Ovary (tissue), 10 donors: ENCODE measurements at places on chromosomes 13 and 19. TPM values are rescaled to one million over a fixed set of nuclear protein-coding genes. Genes with fewer than 3 reads are reported as not detected.
A peak's percentile ranks its signal among the peaks of the same experiment; 100 is the strongest.

Gene ZBTB32
- total RNA-seq = not detected

Gene FCER2
- total RNA-seq = not detected

Gene WDR88
- not detected for total RNA-seq

Gene KLHL1
- total RNA-seq = not detected

Gene KASH5
- total RNA-seq = not detected

Gene PRR12
- total RNA-seq = 9.1 TPM

- no peak for DNase-seq
These were observed 17.7 kb upstream of the FBXO17 start for GRCh38 chr19:38993271-38993670.

DNA sequence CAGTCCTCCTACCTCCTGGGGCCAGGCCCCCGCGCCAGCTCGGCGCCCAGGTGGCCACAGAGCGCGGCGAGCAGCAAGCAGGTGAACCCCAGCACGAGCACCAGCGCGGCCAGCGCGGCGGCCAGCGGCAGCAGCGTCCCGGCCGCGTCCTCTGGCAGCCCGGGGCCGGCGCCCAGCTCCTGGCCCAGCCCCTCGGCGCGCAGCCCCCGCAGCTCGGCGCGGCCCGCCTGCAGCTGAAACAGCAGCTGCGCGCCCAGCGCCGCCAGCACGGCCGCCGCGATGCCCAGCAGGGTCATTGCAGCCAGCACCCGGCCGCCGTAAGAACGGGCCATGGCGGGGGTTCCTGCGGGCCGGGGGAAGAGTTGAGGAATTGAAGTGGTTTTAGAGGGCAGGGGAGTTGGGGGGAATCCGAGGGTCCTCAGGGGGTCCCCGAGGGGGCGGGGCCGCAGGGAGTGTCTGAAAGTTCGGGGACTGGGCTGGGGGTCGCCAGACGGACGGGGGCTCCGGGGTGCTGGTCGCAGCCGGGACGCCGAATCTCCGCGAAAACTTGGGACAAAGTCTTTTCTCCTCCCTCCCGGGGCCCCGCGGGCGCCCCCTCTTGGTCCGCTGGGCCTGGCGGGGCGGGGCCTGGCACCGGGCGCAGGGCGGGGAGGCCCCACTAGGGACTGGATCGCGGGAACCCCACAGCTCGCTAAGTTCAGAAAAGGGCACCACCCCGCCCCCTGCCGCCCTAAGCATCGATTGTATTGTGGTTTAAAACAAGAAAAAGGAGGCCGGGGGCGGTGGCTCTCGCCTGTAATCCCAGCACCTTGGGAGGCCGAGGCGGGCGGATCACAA lies at the start of gene TMEM221:
TMEM221 (minus strand) TSS at position 538 of the 837 bp plus-strand sequence; CDS start at position 332, 206 bp downstream.
- DNase-seq = peak; percentile 74

GRCh38 chr13:85536706-85537105 lies 262.5 kb downstream of the SLITRK6 start:
- no peak for DNase-seq

- no peak for DNase-seq
These were observed 14.4 kb upstream of the SACS start for GRCh38 chr13:23447927-23448326.

GRCh38 chr19:13460045-13460444 lies 46.2 kb downstream of the CACNA1A start:
- no peak for DNase-seq
